ENCODE measurements at places on chromosomes 12 and 14. TPM values are rescaled to one million over a fixed set of nuclear protein-coding genes. Genes with fewer than 3 reads are reported as not detected.

The LBHD2 gene
- total RNA-seq = not detected

The SMARCC2 gene
- total RNA-seq = 28.4 TPM

The EML1 gene
- total RNA-seq = 34.0 TPM

The RNF212B gene
- total RNA-seq = not detected

The MOK gene
- total RNA-seq = 22.0 TPM

The RDH12 gene
- 0.05 TPM for total RNA-seq

The OTOGL gene
- not detected for total RNA-seq
